CD8-positive, alpha-beta memory T cell (primary cell): ENCODE measurements at places on chromosomes 4 and X.

DNA sequence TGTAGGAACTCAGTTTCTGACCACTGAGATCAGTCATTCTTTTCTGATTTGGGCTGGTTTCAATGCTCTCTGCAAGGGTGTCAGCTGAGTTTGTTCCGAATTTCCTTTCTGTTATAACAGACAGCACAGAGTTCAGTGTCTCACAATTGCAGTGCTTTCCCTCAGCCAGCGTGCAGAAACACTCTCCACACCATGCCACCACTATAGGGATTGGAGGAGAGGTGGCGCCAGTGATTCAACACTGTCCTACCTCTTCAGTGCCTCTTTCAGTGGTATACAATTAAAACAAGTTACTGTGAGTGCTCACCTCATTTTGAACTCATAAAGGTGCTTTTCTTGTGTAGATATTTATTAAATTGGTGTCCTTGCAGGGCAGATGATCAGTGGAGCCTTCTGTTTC lies 413.2 kb upstream of the CXorf51B start:
- no peak for DNase-seq

- no peak for DNase-seq
Measured at GRCh38 chrX:151398346-151398745, 1.3 kb downstream of the VMA21 start.

GRCh38 chrX:153485396-153486080 lies 9.2 kb upstream of the BGN start:
- no peak for DNase-seq

DNA sequence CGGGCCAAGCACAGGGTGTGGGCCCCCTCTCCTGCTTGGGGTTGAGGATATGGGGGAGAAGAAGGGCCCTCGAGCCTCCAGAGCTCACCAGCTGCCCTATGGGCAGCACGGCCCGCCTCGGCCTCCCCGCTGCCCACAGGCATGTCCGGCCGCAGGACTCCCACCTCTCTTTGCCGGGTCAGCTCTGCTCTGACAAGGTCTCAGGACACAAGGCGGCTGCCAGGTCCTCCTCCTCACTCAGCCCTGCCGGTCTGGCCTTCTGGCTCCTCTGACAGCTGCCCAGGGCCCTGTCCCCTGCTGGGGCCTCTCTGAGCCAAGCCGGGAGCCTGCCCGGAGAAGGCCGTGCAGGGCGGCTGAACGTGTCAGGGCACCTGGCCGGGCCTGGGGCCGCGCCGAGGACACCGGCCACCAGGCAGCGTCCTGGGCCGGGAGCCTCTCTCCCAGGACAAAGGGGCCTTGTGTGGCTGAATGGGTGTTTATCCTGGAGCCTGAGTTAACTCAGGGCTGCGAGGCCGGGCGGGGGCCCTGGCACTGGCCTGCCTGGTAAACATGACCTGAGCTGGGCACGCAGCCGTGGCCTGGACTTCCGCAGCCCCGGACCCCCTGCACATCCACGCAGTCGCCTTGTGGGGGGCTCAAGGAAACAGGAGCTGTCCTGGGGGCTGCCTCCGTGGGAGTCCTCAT lies 25.7 kb downstream of the TACC3 start:
- DNase-seq = no peak

GRCh38 chr4:78057135-78057599 lies at the start of gene FRAS1:
Gene FRAS1, plus strand, starts transcription at chr4:78057323. Its CDS starts 687 bp downstream, at chr4:78058010.
- peak; percentile 27 for DNase-seq

DNA sequence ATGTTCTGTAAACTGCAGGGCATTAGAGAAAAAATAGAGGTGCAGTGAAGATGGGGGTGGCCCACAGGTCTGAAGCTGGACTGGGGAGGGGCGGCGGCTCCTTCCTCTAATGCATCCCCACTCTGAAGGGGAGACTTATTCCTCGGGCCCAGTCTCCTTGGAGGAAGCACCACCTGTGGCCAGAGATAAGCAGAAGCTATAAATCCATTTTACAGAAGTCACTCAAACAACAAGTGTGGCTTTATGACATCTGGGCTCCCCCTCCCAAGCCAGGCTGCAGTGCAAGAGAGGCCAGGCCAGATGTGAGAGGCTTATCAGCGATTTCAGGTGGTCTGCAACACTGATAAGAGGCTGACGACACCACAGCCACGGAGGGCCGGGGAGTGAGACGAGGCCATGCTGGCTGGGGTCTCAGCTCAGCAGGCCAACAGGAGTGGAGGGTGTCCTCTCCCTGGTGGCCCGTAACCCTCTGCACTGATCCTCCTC lies 15.8 kb downstream of the CYTL1 start:
- DNase-seq = no peak

- no peak for DNase-seq
Measured at GRCh38 chr4:8254076-8254475, 15.5 kb upstream of the HTRA3 start.

GRCh38 chrX:119467842-119468550 lies at the start of gene SLC25A5:
Gene SLC25A5, plus strand, starts transcription at chrX:119468444. Its CDS starts 72 bp downstream, at chrX:119468516.
- DNase-seq = peak; percentile 78

DNA sequence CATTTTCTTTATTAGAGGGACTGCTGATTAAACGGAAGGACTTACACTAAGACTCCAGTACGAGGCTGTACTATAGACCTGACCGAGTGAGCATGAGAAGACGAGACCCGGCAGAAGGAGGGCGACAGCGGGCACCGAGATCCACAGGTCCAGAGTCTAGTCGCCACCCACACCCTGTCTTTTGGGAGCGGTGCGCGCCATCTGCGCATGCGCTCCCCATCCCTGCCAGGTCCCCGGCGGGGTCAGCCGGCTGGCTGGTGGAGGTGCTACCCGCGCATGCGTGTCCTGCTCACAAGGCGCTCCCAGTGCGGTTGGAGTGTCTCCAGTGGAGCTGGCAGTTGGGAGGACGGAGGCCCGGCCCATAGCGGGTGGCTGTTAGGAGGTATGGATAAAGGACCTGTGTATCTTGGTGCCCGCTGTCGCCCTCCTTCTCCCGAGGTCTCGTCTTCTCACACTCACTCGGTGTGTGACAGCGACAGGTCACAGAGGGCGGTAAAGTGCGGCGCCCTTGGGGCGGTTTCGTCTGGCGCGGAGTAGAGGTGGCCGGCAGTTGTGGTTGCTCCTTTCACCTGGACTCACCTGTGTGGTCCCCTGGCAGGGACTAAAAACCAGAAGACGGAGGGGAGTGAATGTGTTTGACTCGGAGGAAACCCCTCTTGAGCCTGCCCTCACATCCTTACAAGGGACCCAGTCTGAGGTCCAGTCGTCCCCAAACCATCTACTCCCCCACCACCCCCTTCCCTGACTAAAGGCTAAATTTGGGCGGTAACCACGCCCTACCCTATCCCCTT lies 7.6 kb upstream of the HSD17B10 start:
- DNase-seq = peak; percentile 77

DNA sequence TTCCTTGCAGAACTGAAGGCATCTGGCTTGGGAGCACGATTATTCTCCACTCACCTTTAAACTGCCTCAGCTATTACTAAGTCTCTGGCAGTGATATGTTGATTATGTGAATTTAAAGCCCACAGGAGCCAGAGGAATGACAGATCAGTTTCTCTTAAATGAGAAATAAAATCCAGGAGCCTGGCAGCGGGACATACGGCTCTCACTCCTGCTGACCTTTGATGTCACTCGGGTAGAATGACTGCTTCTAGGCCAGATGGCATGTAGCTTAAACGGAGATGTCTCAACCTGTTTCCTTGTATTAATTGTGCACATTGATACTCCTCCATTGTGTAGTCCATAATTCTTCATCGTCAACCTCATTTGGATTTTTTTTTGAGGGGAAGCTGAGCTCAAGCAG lies 4.0 kb upstream of the CBLL2 start:
- no peak for DNase-seq

- no peak for DNase-seq
Measured at GRCh38 chr4:183814461-183814860, 90.6 kb upstream of the STOX2 start.

DNA sequence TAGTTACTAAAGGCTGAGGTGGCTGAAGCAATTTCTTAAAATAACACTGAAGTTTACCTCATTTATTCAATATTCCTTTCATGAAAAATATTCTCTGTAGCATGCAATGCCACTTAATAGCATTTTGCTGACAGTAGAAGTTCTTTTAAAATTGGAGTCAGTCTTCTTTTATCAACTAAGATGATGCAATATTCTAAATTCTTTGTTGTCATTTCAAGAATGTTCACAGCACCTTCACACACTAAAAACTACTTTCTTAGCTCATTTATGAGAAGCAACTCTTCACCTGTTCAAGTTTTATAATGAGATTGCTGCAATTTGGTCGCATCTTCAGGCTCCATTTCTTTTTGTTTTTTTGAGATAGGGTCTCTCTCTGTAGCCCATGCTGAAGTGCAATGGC lies 48.8 kb downstream of the ANAPC10 start:
- DNase-seq = no peak

- DNase-seq = no peak
Measured at GRCh38 chr4:57078685-57079521, 31.3 kb downstream of the IGFBP7 start.

DNA sequence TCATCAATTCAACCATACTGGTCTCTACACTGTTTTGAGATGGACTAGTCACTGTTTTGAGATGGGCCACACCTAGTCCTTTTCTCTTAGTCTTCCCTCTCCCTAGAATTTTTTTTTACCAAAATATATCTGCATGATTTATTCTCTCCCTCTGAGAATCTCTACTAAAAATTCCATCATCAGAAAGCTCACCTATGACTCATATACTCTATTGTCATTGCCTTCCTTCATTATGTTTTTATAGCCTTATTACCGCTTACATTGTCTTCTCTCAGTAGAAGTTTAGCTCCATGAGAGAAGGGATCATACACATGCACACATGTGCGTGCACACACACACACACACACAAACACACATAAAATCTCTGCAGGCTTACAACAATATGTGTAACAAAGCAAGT lies 303.6 kb downstream of the PCDH10 start:
- no peak for DNase-seq

DNA sequence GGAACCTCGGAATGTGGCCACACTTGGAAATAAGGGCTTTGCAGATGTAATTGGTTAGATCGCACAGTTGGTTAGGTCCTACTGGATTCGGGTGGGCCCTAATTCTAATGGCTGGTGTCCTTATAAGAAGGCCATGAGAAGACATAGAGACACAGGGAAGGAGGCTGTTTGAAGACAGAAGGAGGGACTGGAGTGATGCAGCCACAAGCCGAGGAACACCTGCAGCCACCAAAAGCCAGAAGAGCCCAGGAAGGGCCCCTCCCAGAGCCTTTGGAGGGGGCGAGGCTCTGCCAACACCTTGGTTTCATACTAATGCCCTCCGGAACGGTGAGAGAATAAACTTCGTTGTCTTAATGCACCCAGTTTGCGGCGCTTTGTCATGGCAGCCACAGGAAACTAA lies 47.0 kb downstream of the EVC start:
- no peak for DNase-seq

DNA sequence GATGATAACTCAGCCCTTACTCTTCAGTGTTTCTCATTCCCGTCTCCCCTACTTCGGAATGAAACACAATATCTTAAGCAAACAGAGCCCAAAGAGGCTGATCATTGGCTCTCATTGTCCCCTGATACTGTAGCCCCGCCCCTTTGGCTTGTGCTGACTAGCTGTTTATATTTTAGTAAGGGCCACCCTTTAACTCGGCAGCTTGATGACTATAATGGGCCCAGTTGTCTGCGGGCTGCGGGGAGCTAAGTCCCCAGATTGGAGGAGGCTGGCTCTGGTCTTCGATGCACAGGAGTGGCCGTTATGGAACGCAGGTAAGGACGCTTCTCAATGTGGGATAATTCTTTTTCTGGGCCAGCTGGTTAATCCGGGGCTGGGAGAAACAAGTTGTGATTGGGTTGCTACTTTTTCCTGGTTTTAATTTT lies at the start of gene TRIM2:
Gene TRIM2 (plus strand): TSS at position 197 of the 425 bp plus-strand sequence. CDS start 88 bp downstream, at position 285.
- no peak for DNase-seq

- DNase-seq = no peak
Measured at GRCh38 chr4:157888281-157888680, 284.5 kb downstream of the GASK1B start.

DNA sequence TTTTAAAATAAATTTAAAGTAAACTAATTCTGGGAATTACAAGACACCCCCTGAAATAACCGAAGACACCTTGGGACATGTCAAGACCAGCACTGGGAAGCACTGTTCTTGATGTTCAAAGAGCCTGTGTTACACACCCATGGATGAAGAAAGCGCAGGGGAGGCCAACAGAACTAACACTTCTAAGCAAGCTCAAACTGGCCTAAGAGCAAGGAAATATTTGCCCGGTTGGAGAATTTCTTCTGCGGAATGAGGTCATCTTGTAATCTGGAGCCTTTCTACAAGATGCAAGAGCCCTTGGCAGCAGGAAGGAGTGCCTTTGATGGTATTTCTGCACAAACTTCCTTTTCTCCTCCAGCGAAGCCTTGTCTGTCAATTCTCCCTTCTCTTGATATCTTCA lies 9.3 kb upstream of the EFHC2 start:
- DNase-seq = no peak

GRCh38 chr4:153466949-153467896 lies 1.1 kb downstream of the TMEM131L start:
- DNase-seq = peak; percentile 32

DNA sequence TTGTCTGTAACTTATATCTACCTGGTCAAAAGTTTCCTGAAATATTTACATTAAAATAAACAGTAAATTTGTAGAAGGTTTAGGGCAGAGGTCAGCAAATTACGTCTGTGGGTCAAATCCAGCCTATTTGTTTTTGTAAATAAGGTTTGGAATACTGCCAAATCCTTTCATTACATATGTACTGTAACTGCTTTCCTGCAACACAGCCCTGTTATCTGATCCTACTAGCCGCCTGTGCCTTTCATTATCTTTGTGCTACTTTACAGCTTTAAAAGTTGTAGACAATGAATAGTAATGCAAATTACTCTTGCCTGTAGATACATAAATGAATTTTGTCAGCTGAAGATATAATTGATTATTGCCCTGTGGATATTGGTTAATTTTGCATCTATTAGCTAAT lies 369.6 kb upstream of the SLC7A11 start:
- no peak for DNase-seq

DNA sequence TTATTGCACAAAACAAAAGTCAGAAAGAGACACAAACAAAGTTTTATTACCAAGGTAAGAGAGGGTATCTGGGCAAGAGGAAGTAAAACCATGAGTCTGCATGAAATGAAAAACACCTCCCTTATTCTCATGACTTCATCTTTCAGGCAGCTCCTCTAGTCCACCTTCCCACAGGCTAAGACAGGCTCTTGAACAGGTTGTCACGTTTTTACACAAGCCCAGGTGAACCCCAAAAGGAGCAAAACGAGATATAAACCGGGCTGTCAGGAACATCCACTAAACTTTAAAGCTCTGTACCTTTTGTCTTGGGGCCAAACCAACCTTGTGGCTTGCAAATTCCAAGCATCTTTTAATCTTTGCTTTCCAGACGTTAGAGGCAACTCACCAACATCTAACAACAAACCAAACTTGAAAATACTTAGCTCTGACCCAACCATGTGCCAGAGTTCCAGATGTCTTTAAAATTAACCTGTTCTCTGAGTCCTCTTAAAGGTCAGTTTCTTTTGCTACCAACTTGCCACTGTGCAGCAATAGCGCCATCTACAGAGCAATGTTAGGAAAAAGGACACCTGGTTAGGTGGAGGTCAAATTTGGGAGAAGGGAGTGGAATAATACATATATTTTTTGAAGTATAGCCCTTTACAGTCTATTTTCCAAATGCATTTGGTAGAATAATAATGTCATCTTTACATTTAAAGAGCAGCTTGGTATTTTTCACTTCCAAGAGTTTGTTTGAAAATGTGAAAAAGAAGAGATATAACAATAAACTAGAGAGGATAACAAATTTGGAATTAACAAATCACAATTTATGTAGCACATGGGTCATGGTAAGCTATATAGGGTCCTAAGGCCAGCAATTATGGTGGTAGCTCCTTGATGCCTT lies 73.1 kb downstream of the QRFPR start:
- peak; percentile 43 for DNase-seq
